GM23248 (cell line): ENCODE measurements at places on chromosomes 2 and 18. TPM values are rescaled to one million over a fixed set of nuclear protein-coding genes. Genes with fewer than 3 reads are reported as not detected.

- peak overlapping the region; percentile 68 for H3K27ac ChIP-seq
- no peaks in the 10 kb centered on the region for H3K27me3 ChIP-seq
- H3K36me3 ChIP-seq = no peaks in the 10 kb centered on the region
- peaks cover 49% of the 10 kb centered on the region for H3K4me1 ChIP-seq
- H3K4me3 ChIP-seq = peak overlapping the region; percentile 60
- peak; percentile 86 for DNase-seq
These were observed 33.7 kb upstream of the WDR75 start for GRCh38 chr2:189407281-189408209.

GRCh38 chr2:171706152-171706803 lies 19.0 kb downstream of the DYNC1I2 start:
- peaks cover 26% of the 10 kb centered on the region for H3K4me1 ChIP-seq
- DNase-seq = peak; percentile 56
- no peak overlapping the region for H3K27ac ChIP-seq

Gene VWC2L
- not detected in 2 replicates for total RNA-seq

Gene CCDC68
- total RNA-seq = 0.11 TPM in 1 of 2 replicates, not detected in the other

GRCh38 chr2:171531836-171532450 lies 9.7 kb downstream of the CYBRD1 start:
- peak; percentile 67 for DNase-seq
- peaks cover 29% of the 10 kb centered on the region for H3K4me1 ChIP-seq
- no peaks in the 10 kb centered on the region for H3K36me3 ChIP-seq
- no peaks in the 10 kb centered on the region for H3K27me3 ChIP-seq
- peak overlapping the region; percentile 64 for H3K4me3 ChIP-seq
- H3K27ac ChIP-seq = peak overlapping the region; percentile 85

DNA sequence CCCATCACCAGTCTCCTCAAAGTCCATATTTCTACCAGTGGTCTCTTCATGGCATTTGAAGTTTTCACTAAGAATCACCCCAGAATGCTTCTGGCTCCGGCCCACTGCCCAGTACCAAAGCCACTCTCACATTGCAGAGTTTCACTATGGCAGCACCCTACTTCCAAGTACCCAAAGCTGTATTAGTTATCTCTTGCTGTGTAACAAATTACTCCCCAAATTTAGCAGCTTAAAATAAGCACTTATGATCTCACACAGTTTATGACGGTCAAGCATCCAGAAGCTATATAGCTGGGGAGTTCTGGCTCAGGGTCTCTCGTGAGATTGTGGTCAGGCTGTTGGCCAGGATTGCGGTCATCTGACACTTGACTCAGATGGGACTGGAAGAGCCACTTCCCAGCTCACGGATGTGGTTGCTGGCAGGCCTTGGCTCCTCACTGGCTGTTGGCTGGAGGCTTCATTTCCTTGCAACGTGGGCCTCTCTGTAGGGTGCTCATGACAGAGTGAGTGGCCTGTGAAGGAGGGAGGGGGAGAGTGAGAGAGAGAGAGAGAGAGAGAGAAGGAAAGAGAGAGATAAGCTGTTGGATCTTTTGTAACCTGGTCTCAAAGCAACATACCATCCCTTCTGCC lies 189.5 kb downstream of the CTIF start:
- H3K27ac ChIP-seq = peak overlapping the region; percentile 95
- no peak overlapping the region for H3K4me3 ChIP-seq
- H3K4me1 ChIP-seq = peaks cover 29% of the 10 kb centered on the region
- no peaks in the 10 kb centered on the region for H3K27me3 ChIP-seq
- H3K36me3 ChIP-seq = 0 out of 2 replicates have a peak, but pooled peaks cover 4% of the 10 kb centered on the region

DNA sequence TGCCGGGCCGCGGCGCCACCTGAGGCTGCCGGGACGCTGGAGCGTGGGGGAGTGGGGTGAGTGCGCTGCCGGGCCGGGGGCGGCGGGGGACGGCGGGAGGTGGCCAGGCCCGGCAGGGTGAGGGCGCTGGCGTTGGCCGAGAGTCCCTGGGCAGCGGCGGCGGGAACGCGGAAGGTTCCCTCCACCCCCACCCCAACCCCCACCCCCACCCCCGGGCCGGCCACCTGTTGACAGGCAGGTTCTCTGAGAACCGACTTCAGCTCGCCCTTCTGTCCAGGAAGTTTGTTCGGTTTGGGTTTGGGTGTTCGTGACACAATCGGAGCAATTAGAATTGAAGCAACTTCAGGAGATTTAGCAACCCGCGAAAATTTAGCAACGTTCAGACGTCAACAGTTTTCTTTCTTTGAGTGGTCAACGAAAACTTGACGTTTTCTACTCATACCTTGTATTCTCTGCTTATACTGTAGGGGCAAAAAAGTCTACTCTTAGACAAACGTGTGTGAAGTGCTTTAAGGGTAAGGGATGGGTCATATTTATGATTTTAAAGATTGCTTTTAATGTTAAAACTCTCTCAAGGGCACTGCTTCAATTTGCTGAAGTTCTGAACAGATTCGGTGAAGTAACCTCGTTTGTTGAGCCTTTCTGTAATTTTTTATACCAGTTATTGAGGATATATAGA lies 9.3 kb downstream of the OTX1 start:
- peaks cover 5% of the 10 kb centered on the region; the same call in 1 of the 2 replicates for H3K4me1 ChIP-seq
- no peak overlapping the region for H3K4me3 ChIP-seq
- H3K27ac ChIP-seq = no peak overlapping the region
- H3K36me3 ChIP-seq = no peaks in the 10 kb centered on the region
- DNase-seq = peak; percentile 42

- H3K4me1 ChIP-seq = peaks cover 20% of the 10 kb centered on the region
- H3K27ac ChIP-seq = no peak overlapping the region
- DNase-seq = no peak
- H3K27me3 ChIP-seq = no peaks in the 10 kb centered on the region
- no peak overlapping the region for H3K4me3 ChIP-seq
These were observed 19.1 kb downstream of the EPB41L3 start for GRCh38 chr18:5524660-5525059.

- H3K36me3 ChIP-seq = no peaks in the 10 kb centered on the region
- no peaks in the 10 kb centered on the region for H3K27me3 ChIP-seq
- H3K4me3 ChIP-seq = no peak overlapping the region
- DNase-seq = peak; percentile 58
- peaks cover 37% of the 10 kb centered on the region for H3K4me1 ChIP-seq
These were observed 116.3 kb upstream of the SPRED2 start for GRCh38 chr2:65548576-65549256.

DNA sequence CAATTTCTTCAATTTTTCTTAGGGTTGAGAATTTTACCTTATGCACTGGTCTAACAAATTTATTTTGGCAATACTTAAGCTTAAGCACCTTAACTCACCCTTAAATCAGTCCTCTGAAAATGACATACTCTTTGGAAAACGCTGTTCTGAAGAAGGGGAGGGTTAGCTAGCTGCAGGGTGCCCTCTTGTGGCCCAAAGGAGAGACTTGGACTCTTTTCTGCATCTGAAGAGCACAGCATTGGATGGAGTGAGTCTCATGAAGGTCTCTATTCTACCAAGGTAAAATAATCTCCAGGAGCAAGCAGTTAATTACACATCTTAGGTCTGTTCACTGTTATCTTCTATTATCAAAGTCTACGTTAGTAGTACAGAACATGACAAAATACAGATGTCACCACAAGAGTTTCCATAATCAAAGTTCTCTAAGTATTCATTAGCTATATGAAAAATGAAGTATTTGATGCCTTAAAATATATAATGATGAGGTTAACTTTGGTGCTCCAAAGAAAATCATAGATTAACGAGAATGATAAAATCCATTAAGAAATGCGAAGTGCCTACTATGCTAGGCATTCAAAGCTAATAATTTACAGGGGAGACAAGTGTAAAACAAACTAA lies 24.4 kb downstream of the PUM2 start:
- DNase-seq = peak; percentile 79
- H3K36me3 ChIP-seq = peaks cover 23% of the 10 kb centered on the region
- H3K4me1 ChIP-seq = no peaks in the 10 kb centered on the region
- no peak overlapping the region for H3K27ac ChIP-seq
- no peak overlapping the region for H3K4me3 ChIP-seq
